ENCODE measurements at places on chromosomes 7 and 10.

- DNase-seq, result no peak
Observed at GRCh38 chr10:68067029-68067428, 8.1 kb downstream of the HERC4 start.

GRCh38 chr10:77619964-77620703 lies 17.5 kb downstream of the KCNMA1 start:
- DNase-seq, result no peak

GRCh38 chr10:110558041-110558440 lies 9.5 kb upstream of the SMC3 start:
- DNase-seq, result no peak

- DNase-seq, result no peak
Observed at GRCh38 chr7:146455091-146455655, 338.6 kb downstream of the CNTNAP2 start.

GRCh38 chr7:55036950-55037736 lies 18.3 kb downstream of the EGFR start:
- no peak for DNase-seq

GRCh38 chr7:3309140-3309539 lies 8.1 kb downstream of the SDK1 start:
- no peak for DNase-seq

DNA sequence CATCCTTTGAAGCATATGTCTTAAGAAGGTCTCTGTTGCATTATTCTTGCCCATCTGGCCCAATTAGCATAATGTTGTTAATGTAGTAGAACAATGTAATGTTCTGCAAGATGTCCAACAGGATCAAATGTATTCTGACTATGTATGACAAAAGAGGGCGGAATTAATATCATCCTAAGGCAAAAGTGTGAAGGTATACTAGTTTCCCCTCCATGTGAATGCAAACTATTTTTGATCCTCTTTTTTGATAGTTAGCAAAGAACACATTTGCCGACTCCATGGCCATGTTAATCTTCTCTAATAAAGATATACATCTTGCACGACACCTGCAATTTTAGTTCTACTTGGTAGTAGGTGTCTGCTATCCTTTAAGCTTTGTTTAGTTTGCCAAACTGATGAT lies 157.6 kb downstream of the ATRNL1 start:
- DNase-seq, result no peak

DNA sequence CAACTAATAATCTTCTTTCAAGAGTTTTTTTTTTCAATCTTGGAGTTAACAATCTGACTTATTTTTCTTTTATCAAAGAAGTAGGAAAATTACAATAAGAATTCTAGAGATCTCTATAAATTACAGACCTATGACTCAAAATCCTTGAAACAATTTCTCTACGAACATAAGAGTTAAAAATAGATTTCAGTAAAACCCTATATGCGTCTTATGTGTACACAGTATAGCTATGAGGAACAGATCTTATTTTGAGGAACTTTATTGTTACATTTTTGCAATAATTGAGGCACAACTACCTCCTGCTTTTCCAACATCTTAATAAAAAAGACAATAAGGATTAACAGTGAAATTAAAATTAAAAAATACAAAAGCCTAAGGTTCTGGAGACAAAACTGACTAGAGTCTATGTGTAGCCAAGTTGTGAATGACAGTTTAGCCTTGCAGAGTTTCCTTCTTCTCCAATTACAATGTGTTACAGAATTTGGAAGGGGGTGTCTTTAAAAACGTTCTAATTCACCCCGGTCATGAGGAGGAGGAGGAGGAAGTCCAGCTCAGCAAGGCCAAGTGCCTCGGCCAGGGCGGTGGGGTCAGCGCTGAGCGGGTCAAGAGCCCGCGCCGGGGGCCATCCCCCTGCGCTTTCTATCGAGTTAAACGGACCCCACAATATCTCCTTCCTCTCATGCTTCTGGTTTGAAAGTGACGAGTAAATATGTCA lies 40.5 kb downstream of the AMZ1 start:
- no peak for DNase-seq

- DNase-seq, result no peak
Observed at GRCh38 chr10:110404413-110404812, 93.3 kb upstream of the DUSP5 start.

DNA sequence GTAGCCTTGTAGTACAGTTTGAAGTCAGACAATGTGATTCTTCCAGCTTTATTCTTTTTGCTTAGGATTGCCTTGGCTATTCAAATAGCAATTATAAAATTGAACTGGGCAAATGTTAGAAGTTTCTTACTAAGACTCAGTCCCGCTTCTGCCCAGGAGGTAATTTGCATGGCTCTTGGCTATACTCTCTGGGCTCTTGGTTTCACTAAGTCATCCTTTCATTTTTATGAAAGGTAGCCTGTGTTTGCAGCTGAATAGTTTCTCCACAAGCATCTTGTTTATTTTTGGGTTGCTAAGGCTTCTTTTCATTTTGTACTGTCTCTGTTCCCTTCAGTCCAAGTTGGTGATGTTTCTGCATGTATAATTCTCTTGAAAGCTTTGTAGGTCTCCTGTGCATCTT lies 340.6 kb downstream of the SH2D4B start:
- no peak for DNase-seq

DNA sequence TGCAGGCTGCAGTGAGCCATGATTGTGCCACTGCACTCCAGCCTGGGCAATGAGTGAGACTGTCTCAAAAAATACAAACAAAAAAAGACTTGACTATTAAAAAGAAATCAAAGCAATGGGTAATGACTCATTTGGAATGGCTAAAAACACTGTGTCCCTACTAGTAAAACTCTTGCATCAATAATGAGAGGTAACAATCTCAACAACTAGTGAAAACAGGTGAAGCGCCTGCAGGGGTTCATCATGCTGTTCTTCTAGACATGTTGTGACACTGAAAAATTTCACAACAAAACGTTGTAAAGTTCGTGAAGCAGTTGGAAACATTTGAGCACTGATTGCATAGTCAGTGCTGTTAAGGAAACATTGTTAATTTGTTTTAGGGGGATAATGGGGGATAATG lies 26.9 kb upstream of the SLC29A4 start:
- DNase-seq, result no peak

DNA sequence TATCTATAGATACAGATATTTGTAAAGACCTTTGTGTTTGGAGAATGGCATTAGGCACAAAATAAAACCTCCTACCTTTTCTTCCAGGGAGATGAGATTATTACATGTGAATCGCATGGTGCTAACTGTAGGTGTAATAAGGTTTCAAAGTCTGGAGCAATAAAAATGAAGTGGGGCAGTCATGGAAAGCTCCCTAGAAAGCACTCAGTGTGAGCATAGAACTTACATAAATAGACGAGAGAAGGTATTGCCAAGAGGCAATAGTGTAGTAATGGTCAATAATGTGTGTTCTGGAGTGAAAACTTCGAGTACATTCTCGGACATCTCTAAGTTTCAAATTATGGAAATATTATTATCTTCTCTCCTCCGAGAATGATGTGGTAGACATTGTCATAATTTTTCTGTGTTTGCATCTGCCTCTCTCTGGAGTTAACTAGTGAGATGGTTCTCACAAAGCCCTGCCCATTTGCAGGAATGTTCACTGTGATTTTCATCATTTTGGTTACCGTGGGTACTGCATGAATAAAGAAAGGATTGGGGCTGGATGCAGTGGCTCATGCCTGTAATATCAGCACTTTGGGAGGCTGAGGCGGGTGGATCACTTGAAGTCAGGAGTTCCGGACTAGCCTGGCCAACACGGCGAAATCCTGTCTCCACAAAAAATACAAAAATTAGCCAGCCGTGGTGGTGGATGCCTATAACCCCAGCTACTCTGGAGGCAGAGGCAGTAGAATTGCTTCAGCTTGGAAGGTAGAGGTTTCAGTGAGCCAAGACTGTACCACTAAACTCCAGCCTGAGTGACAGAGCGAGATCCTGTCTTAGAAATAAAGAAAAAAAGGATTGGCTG lies 10.6 kb downstream of the VIM start:
- no peak for DNase-seq

GRCh38 chr10:131921184-131921583 lies 20.4 kb downstream of the PPP2R2D start:
- no peak for DNase-seq

DNA sequence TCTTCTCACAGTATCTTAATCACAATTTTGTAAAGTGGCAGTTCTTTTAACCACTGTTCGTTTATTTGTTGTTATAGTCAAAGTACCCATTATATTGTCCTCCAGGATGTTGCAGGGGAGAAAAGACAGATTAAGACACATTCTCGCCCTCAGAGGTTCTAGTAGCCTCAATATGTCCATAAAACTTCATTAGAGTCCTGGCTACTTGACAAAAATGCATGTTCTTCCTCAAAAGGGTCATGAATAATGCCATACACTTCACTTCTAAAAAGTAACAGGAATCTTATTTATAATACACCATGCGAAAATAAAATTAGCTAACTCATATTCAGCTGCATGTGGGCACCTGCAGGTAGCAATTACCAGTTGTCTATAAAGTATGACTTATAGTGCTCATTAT lies 109.3 kb upstream of the ANK3 start:
- no peak for DNase-seq

GRCh38 chr10:48946332-48946731 lies 6.7 kb upstream of the LRRC18 start:
- DNase-seq, result no peak
